NCI-H1694 (cell line): ENCODE measurements at places on chromosomes 2 and 18.

GRCh38 chr2:112646102-112646719 lies 472 bp downstream of the SLC20A1 start:
- peak; percentile 48 for DNase-seq

GRCh38 chr2:28689771-28690170 lies 61.9 kb upstream of the PPP1CB start:
- no peak for DNase-seq

GRCh38 chr18:63681449-63682340 lies 20.0 kb upstream of the SERPINB3 start:
- DNase-seq, result no peak

- DNase-seq, result no peak
Observed at GRCh38 chr2:41896186-41896846, 151.5 kb upstream of the PKDCC start.

DNA sequence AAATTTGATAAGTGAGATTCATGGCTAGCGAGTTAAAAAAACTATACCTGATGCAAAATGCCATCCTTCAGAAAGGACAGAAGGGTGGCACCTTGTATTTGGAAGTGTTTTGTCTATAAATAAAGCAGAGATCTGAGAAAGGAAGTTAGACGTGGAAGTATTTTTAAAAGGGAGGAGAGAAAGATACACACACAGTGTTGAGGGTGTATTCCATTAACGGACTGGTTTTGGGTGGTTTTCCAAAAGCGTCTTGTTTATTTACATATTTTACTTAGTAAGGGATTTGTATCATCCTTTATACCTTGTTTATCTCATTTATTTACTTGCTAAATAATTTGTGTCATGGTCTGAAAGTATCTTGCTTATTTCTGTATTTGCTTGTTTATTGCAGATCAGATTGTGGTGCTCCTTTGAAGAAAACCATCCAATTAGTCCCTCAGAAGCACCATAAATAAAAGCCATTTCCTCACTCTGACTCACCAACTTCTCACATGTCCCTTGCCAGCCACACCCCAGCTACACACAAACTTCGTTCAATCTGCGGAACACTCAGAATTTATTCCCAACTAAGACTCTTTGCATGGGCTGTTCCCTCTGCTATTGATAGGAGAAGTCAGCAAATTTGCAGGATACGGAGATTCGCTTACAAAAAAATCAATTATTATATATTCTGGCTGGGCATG lies 90.8 kb downstream of the FAM124B start:
- DNase-seq, result no peak

DNA sequence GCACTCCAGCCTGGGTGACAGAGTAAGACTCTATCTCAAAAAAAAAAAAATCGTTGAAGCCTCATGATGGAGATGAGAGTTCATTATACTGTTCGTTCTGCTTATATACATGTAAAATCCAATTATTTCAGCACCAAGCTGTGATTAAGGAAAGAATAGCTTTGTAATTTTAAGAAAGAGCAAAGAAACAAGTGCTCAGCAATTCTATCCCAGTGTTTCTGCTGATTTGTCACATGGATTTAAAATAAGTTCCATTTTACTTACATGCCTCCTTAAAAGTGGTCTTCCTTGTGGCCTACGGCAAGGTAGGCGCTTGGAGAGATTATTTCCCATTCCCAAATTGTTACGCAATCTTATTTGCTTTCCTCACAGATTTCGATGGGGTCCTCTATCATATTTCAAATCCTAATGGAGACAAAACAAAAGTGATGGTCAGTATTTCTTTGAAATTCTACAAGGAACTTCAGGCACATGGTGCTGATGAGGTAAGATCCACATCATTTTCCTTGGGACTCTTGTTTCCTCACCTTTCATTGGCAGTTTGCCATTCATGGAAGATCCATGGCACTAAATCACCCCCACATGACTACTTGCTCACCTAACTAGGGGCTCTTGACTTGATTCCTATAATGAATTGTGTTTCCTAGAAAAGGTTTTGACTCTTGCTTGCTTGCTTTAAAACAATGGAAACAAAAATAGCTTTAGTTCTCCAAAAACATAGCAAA lies 11.5 kb downstream of the ARPC2 start:
- no peak for DNase-seq

DNA sequence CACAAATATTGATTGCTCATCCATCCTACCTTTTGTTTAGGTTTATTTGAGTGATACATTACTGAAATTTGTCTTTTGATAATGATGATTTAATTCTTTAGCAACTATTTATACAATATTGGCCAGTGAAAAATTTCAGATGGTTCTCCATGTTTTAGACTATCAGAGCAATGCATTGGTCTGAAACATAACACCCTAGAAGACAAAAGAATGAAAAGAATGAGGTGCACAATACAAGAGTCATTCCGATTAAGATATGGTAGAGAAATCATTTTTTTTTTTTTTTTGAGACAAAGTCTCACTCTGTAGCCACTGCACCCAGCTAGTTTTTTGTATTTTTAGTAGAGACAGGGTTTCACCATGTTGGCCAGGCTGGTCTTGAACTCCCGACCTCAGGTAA lies 197.4 kb upstream of the FAM98A start:
- DNase-seq, result no peak

- no peak for DNase-seq
Observed at GRCh38 chr2:186884587-186884986, 35.6 kb upstream of the ZSWIM2 start.

GRCh38 chr2:71876542-71877451 lies 270.9 kb downstream of the CYP26B1 start:
- DNase-seq, result no peak
